ENCODE measurements at places on chromosomes 2 and 18. TPM values are rescaled to one million over a fixed set of nuclear protein-coding genes. Genes with fewer than 3 reads are reported as not detected.

SLC30A3 gene
- polyA plus RNA-seq: not detected

KCNG2 gene
- polyA plus RNA-seq: not detected

PAIP2B gene
- polyA plus RNA-seq: 0.99 TPM

VWC2L gene
- polyA plus RNA-seq: not detected

TIA1 gene
- 30.0 TPM for polyA plus RNA-seq

SERPINB5 gene
- polyA plus RNA-seq: 1,046 TPM

CTDSP1 gene
- polyA plus RNA-seq: 46.4 TPM

CHST9 gene
- polyA plus RNA-seq: 0.03 TPM

DTNA gene
- 0.26 TPM for polyA plus RNA-seq

- DNase-seq: no peak
These were observed 31.2 kb downstream of the CFAP221 start for GRCh38 chr2:119575439-119575838.

DNA sequence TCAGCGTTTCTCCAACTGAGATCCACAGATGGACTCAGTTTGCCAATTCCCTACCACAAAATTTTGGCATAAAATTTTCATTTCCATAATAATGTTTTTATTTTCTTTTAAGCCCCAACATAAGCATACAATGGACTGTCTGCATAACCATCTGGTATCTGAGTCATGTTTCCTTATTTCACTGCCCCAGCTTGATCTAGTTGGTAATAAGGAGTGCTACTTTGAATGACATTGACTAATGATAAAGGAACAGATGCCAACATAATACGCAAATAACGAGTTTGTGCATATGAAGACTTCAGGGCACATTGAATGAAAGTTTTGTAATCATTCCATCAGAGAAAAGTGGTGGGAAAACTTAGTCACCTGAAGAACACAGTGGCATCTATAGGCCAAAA is 8.8 kb upstream of the MBD2 start:
- DNase-seq: peak; percentile 62

- no peak for DNase-seq
These were observed 303.8 kb downstream of the FSIP2 start for GRCh38 chr2:186042207-186043028.

GRCh38 chr18:13051950-13052349 is 60.8 kb downstream of the CEP192 start:
- no peak for DNase-seq

DNA sequence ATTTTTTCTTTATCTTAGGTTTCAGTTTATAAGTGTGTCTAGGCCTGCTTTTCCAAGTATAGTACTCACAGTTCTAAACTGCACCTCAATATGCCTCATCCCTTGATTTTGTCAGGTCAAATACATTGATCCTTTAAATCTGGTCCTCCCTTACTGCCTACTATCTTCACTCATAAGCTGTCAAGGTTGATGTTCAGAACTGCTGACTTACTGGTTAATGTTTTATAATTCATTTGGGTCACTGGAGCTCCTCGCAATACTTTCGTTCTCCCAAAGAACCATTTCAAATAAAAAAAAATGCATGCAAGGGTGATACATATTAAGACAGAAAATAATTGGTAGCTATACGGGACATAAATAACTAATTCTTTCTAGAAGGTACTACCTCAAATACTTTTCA is 41.3 kb upstream of the MARCHF7 start:
- DNase-seq: no peak

- no peak for DNase-seq
These were observed 263.5 kb upstream of the PXDN start for GRCh38 chr2:2007551-2008501.

- no peak for DNase-seq
These were observed 255.9 kb upstream of the ERBB4 start for GRCh38 chr2:212794471-212794870.

GRCh38 chr2:128154225-128154624 is 63.2 kb downstream of the UGGT1 start:
- no peak for DNase-seq
